ENCODE measurements at places on chromosomes 4 and X.

DNA sequence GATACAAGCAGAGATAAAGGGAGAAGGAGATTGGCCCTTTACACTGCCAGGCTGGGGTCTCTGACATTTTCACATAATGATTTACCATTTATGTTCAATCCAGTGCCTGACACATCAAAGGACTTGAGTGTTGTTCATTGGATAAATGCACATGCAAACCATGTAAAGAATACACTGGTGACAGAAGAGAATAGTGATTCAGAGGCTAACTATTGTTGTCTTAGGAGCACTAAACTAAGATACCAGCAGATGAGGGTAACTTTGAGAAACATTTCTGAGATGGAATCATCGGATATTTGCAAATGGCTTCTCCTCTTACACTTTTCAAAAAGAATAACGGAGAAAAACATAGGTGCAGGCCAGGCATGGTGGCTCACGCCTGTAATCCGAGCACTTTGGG is 67.3 kb upstream of the HHIP start:
- DNase-seq, result no peak

DNA sequence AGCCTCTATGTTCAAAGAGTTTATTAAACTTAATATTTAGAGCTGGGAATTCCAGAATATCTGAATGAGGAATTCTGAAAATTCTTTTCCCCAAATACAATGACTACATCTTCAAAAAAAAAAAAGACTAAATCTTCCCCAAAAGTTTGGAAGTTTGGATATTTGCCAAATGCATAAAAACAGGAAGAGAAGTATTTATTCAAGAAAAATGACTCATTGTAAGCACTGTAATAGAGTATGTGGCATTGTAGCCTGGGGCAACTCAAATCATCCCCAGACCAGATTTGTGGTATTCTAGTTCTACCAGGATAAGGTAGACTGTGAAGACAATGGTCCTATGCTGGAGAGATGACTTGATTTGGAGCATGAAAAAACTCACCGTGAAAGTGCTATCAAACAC is 78.5 kb upstream of the PDHA2 start:
- DNase-seq, result no peak

GRCh38 chr4:10694828-10695209 is 10.3 kb upstream of the CLNK start:
- no peak for DNase-seq

DNA sequence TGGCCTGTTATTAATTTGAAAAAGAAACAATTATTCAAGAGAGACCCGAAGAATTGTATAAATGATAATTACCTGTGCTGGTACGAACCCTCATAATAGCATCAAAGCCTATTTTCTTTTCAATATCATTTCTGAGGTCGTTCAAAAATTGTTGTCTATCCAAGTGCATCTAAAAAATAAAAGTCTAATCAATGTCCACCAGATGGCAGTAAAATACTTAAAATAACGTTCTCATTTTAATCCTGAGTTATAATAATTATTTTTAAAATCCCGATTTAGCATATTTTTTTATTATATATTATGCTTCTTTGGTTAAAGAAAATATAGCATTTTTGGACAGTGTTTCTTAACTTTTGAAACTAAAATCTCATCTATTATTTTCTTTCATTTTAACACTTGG is 55.7 kb downstream of the METTL14 start:
- DNase-seq, result no peak

DNA sequence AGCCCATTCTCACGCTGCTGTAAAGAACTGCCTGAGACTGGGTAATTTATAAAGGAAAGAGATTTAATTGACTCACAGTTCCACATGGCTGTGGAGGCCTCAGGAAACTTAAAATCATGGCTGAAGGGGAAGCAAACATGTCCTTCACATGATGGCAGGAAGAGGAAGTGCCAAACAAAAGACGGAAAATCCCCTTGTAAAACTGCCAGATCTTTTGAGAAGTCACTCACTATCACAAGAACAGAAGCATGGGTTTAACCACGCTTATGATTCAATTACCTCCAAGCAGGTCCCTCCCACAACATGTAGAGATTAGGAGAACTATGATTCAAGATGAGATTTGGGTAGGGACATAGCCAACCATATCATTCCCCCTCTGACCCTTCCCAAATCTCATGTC is 335.5 kb downstream of the IL15 start:
- no peak for DNase-seq

DNA sequence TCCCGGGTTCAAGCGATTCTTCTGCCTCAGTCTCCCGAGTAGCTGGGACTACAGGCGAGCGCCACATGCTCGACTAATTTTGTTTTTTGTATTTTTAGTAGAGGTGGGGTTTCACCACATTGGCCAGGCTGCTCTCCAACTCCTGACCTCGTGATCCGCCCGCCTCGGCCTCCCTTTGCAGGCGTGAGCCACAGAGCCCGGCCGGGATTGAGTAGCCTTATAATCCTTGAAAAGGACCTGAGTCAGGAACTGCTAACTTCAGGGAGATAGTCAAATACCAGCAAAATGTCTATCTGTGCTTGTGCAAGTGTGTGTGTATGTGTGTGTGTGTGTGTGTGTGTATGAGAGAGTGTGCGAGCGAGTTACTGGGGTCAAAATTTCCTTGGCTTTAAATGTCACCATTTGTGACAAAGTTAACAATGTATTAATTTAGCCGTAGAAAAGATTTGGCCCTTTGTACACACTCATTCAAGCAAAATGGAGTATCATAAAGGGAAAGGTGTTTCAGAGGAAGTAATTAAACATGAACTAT is 1.8 kb upstream of the KDM6A start:
- DNase-seq, result no peak

- no peak for DNase-seq
Measured at GRCh38 chrX:72176981-72177380, 4.6 kb upstream of the PIN4 start.

DNA sequence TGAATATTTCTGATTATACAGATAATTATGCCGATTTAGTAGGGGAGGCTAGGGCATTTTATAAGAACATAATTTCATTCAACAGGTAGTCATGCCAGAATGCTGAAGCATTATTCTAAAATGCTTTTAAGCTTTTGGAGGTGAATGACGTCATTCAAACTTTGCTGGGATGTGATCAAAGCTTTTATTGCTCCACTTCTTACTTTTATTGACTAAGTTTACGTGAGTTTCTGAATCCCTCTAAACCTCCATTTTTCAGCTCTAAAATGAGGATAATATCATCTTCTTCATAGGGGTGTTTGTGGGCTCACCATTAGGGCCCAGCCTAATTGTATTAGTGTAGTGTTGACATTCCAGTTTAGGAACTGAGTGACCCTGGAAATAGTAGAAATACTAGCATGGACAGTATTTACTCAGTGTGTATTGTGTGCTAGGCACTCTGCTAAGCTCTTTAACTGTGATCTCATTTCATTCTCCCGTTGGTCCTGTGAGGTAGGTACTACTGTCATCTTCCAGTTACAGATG is 3.0 kb downstream of the WWC2 start:
- no peak for DNase-seq

- DNase-seq, result no peak
Measured at GRCh38 chr4:85656759-85657505, 182.0 kb downstream of the ARHGAP24 start.

DNA sequence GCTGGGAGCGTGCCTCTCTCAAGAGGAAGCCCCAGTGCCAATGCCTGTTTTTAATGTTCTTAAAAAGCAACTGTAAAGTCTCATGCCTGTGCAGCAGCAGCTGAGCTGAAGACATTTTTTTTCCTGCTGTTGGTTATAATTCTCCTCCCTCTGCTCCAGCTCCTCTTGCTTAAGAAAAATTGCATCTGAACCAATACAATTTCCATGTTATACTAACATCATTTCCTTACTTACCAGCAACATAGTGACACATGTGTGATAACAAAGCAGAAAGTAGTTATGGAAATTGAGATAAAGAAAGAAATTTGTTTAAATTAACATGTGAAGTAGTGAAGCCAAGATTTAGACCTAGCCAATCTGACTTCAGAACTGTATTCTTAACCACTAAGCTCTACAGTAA is 101.4 kb downstream of the TBC1D19 start:
- DNase-seq, result no peak

GRCh38 chr4:112361181-112361791 is 64.1 kb downstream of the ALPK1 start:
- no peak for DNase-seq

GRCh38 chr4:172881645-172882044 is 287.0 kb upstream of the GALNT7 start:
- DNase-seq, result no peak

DNA sequence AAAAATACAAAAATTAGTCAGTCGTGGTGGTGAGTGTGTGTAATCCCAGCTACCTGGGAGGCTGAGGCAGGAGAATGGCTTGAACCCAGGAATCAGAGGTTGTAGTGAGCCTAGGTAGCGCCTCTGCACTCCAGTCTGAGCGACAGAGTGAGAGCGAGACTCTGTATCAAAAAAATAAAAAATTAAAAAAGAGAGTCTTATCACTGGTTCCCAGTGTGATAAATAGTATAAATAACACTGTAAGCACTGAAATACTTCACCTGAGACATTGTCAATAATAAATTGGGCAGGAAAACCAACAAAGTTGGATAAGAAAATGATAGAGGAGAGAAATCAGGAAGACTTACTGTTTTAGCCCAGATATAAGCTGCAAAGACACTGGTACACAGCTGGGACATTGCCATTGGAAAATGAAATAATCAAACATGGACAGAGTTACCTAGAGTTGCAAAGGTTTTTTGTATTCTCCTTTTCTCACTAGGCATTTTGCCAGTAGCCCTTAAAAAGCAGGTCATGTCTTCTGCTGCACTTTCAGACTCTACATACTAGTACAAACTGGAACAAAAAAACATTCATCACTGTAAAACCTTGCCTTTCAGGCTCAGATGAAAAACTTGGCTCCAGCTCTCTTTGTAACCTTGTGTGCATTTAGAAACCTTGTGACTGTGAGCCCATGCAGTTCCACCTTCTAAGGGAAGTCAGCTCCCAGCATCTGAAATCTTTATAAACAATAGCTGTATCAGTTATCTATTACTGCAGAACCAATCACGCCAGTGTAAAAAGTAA is 55.0 kb upstream of the PPP1R2C start:
- no peak for DNase-seq
